ENCODE measurements at places on chromosomes 6 and 20.

DNA sequence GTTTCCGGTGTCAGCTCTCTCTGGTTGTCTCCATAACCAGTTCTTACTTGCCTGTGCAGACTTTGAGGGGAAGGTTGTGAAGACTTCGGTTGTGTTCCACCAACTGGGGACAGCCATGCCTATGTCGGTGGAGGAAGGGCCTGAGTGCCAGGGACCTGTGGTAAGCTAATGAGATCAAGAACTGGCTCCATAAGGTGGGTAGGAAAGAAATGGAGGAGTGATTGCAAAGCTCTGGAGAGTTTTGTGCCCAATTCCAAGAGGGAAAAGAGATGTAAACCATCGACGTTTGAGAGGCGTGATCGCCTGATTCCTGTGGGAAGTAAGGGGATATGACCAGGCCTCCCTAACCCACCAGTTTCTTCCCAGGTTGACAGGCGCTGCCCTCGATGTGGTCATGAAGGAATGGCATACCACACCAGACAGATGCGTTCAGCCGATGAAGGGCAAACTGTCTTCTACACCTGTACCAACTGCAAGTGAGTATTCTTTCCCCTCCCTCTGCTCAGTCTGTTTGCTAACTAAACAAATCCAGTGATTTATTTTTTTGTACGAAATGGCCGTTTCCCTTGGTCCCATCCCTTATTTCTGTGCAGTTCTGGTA lies 893 bp downstream of the POLR1H start:
- DNase-seq, result no peak

DNA sequence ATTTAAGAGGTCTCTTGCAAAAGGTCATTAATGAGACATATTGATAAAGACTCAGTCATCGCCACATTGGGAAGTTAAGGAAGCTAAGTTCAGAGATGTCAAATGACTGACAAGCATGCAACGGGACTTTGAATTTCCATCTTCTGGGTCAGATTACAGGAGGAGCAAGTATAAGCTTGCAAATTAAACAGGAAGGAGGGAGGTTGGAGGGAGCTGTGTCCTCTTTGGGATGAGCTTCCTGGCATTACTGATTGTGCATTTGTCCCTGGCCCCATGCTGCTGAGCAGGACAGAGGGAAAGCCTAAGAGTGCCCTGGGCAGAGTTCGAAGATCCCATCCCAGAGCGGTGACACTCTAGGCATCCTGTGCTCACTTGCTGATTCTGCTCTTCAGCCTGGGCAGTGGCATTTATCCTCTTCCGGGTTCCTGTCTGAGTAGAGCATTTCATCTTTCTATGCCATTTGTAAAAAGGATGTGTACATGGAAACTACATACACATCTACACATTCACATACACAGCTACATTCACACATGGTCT lies 40.5 kb downstream of the SLC22A1 start:
- DNase-seq, result no peak

GRCh38 chr20:5949943-5950270 lies 426 bp downstream of the TRMT6 start:
- no peak for DNase-seq

GRCh38 chr20:31764641-31765305 lies 25.7 kb downstream of the TPX2 start:
- no peak for DNase-seq

DNA sequence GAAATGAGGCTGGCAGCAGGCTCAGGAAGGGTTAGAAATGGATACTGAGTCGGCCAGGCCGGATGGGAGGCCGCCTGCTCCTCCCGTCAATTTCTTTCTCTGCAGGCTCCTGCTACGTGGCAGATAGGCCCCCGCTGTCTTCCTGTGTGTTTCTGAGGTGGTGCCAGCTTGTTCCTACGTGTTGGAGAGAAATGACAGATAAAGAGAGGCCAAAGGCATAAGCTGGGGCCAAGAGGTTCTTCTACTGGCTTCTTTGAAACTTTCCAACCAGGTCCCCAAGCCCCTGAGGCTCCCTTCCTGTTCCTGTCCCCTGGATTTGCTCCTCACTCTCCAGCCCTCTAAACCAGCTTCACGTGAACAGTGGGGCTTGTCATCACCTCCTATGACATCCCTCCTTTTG lies 76.8 kb downstream of the TCP11 start:
- DNase-seq, result no peak

- DNase-seq, result no peak
Observed at GRCh38 chr6:167904791-167905190, 78.1 kb downstream of the AFDN start.

- no peak for DNase-seq
Observed at GRCh38 chr6:123967905-123968304, 164.2 kb downstream of the NKAIN2 start.

DNA sequence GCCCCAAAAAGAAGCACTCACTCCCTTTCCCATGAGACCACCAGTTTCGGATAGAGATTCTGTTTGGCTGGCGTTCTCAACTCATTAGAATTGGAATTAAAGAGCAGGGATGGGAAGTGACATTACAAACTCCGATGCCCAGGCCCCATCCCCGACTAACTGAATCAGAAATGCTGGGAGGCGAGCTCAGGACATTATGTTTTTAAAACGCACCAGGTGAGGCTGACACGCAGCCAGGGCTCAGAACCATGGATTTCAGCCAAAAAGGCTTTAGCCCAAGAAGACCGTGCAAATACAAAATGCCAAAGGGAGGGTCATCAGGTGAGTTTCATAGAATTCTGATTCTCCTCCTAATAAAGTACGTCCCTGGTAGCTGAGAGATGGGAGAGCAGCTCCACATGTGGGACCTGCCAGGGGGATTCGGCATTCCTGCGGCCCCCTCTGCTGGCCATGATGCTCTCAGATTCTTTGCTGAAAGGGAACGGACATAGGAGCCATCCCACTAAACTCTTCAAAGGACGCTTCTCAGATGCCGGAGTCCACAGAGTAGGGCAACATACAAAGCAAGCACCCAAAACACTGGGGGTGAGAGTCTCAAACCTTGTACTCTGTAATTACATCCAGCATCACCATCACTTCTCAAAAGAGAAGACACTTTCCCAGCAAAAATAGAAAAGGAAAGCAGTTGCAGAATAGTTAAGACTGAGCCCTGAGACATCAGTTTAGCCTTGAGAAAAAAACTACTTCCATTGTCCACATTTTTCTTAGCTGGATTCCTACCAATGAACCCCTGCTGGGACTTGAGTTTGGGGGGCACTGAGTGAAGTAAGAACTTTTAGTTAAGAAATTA lies 205.2 kb downstream of the BMP7 start:
- no peak for DNase-seq

GRCh38 chr6:107264357-107264840 lies 149.1 kb upstream of the BEND3 start:
- DNase-seq, result no peak

DNA sequence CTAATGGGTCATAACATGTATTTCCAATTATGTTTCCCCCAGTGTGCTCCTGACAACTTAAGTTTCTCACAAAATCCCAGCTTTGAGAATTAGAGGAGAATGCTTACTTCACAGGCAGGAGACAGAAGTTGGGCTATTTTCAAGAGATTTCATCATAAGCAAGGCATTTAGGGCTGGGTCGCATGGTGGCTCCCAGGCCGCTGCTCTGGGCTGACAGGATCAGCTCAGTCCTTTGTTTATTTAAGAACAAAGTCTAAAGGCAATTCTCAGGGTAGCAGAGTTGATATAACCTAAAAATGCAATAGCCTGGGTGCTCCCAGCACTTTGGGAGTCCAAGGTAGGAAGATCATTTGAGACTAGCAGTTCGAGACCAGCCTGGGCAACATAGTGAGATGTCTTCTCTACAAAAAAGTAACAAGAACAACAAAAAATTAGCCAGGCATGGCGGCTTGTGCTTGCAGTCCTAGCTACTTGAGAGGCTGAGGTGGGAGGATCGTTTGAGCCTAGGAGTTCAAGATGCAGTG lies 10.9 kb downstream of the FOXQ1 start:
- no peak for DNase-seq

Data from activated T-cell treated with anti-CD3 and anti-CD28 coated beads for 24 hours (primary cell).